A549 treated with Mapracorat at 1 μM for 4 hours (cell line): ENCODE measurements at places on chromosomes 7 and 10. TPM values are rescaled to one million over a fixed set of nuclear protein-coding genes. Genes with fewer than 3 reads are reported as not detected.

The PTPRZ1 gene
- not detected in 5 replicates for total RNA-seq

The SLC13A1 gene
- not detected in 5 replicates for total RNA-seq

The CXCL12 gene
- 0.07 to 0.66 TPM (median 0.23 TPM) in 5 replicates for total RNA-seq

The MBL2 gene
- total RNA-seq: not detected in 5 replicates

The COL17A1 gene
- total RNA-seq: 1.5 to 3.0 TPM (median 1.7 TPM) in 5 replicates

The KDM7A gene
- total RNA-seq: 1.7 to 3.4 TPM (median 2.2 TPM) in 5 replicates

The SPDYE16 gene
- total RNA-seq: not detected in 5 replicates

The TMEM184A gene
- 6.0 to 11.2 TPM (median 10.3 TPM) in 5 replicates for total RNA-seq

The NRP1 gene
- total RNA-seq: 57.5 to 79.9 TPM (median 67.9 TPM) in 5 replicates

The GSTO2 gene
- 1.3 to 2.5 TPM (median 2.3 TPM) in 5 replicates for total RNA-seq

The FGFBP3 gene
- 2.2 to 3.1 TPM (median 2.4 TPM) in 5 replicates for total RNA-seq

The COX19 gene
- 5.2 to 6.6 TPM (median 5.9 TPM) in 5 replicates for total RNA-seq

The TCF7L2 gene
- 16.8 to 20.9 TPM (median 17.5 TPM) in 5 replicates for total RNA-seq

The CEP55 gene
- total RNA-seq: 57.5 to 72.2 TPM (median 65.1 TPM) in 5 replicates

The FAM25C gene
- 1.2 to 1.7 TPM in 2 of 5 replicates, not detected in the others for total RNA-seq

The NUTM2D gene
- 1.00 to 1.6 TPM (median 1.3 TPM) in 5 replicates for total RNA-seq

The FOXP2 gene
- total RNA-seq: not detected in 5 replicates

The GPR26 gene
- total RNA-seq: not detected in 5 replicates

The GRM3 gene
- total RNA-seq: not detected in 5 replicates

The KRIT1 gene
- 21.9 to 27.4 TPM (median 25.1 TPM) in 5 replicates for total RNA-seq

The C10orf62 gene
- total RNA-seq: not detected in 5 replicates

The WDR11 gene
- total RNA-seq: 20.2 to 24.5 TPM (median 23.4 TPM) in 5 replicates

The LBX1 gene
- not detected in 5 replicates for total RNA-seq

The ZNF735 gene
- not detected in 5 replicates for total RNA-seq

The CREB5 gene
- 3.4 to 4.7 TPM (median 3.6 TPM) in 5 replicates for total RNA-seq

The LIPN gene
- total RNA-seq: not detected in 5 replicates

The ZEB1 gene
- 6.2 to 9.5 TPM (median 8.1 TPM) in 5 replicates for total RNA-seq

The INMT gene
- total RNA-seq: not detected in 5 replicates

The SEMA3E gene
- 1.7 to 2.4 TPM (median 2.1 TPM) in 5 replicates for total RNA-seq

The SEC61G gene
- 340 to 473 TPM (median 349 TPM) in 5 replicates for total RNA-seq

The GLCCI1 gene
- 0.69 to 1.5 TPM (median 0.80 TPM) in 5 replicates for total RNA-seq

The CFAP70 gene
- total RNA-seq: 0.07 to 0.22 TPM (median 0.13 TPM) in 5 replicates

The EPC1 gene
- total RNA-seq: 17.3 to 20.0 TPM (median 18.0 TPM) in 5 replicates

The ST8SIA6 gene
- 0.07 TPM in 1 of 5 replicates, not detected in the others for total RNA-seq

The GRID2IP gene
- 0.08 TPM in 1 of 5 replicates, not detected in the others for total RNA-seq
